Occipital lobe (tissue), 3 donors: ENCODE measurements at places on chromosomes 12 and 14. TPM values are rescaled to one million over a fixed set of nuclear protein-coding genes. Genes with fewer than 3 reads are reported as not detected.

DNA sequence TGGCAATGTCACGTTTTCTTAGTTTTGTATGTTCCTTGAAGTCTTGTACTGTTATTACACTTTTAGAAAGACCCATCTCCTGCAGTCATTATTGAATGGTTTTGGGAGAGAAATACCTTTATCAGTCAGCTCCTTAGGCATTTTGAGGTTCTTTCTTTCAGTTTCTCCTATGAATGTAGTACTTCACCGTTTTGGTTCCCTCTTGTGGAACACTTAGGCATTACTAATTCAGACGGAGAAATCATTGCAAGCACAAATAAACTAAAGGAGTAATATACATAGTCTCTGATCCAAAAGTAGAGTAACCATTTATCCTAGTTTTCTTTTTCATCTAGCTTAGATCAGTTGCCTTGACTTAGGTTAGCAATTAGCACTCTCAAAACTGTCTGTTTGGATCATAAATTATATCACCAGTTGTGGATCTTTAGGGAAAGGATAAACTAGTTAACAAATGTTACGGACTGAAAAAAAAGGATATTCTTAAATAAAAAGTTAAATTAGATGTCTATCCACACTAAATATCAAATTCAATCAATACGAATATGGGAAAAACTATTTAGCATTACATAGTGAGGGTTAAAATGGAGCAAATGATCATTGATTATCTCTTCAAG, 1538.3 kb upstream of the SEL1L start:
- DNase-seq: no peak

DNA sequence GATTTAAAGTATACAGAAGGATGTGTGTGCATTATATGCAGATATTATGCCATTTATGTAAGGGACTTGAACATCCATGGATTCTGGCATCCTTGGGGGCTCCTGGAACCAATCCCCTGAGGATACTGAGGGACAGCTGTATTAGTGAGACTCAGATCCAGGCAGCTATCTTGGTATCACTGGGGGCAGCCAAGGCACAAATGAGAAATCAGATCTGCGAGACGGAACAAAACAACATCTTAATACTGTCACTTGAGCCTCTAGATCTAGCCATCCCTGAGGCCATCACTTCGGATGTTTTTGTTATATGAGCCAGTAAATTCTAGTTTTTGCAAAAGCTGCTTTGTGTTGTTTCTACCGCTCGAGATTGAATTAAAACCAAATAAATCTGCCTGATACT, 175.1 kb upstream of the SFSWAP start:
- no peak for DNase-seq

GRCh38 chr14:76647697-76648298, 113.5 kb upstream of the VASH1 start:
- DNase-seq: no peak

GRCh38 chr12:14952299-14952921, 9.0 kb downstream of the ARHGDIB start:
- DNase-seq: no peak

GRCh38 chr12:132672678-132673077, 14.5 kb downstream of the POLE start:
- no peak for DNase-seq

GRCh38 chr12:12562016-12562483, 613 bp downstream of the DUSP16 start:
- DNase-seq: peak; percentile 34

DNA sequence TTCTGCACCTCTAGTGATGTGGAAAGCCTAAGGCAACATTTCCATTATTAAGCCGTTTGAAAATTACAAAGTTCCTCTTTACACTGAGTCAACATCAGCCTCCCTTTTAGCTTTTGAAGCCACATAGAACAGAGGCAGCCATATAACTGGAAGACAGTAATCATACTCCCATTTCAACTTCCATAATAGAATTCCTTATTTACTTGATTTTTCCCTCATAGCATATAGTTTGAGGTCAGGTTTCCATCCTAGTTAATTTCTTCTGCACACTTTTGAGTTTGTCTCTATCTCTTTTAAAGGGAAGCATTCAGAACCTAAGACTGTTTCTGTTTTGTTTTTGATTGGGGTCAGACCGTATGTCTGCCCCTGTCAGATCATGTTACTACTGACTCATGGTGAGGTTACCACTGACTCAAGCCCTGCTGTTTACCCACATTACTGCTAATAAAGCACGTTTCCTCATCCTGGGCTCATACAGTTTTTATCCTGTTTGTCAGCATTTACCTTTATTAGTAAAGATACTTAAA, 161.0 kb downstream of the SLC38A4 start:
- no peak for DNase-seq

DNA sequence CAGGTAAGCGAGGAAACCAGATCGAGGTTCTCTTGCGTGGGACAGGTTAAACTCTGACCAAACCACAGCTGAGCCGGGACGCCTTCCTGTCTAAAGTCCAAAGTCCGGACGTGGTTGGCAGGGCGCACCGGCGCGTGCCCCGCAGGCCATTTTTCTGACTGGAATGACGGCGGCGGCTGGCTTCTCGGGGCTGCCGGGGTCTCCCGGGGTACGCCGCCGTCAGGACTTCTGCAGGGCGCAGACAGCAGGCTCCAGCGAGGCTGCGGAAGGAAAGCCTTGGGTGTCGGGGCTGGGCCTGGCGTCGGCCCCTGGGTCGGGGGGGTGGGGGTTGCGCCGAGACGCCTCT, 32.8 kb downstream of the MIA2 start:
- peak; percentile 59 for DNase-seq

GRCh38 chr12:105030820-105031807, 45.0 kb downstream of the NOPCHAP1 start:
- no peak for DNase-seq

- DNase-seq: no peak
Measured at GRCh38 chr14:101599234-101599885, 38.1 kb downstream of the DIO3 start.

- DNase-seq: no peak
Measured at GRCh38 chr14:63203015-63203414, 1.2 kb upstream of the RHOJ start.

DNA sequence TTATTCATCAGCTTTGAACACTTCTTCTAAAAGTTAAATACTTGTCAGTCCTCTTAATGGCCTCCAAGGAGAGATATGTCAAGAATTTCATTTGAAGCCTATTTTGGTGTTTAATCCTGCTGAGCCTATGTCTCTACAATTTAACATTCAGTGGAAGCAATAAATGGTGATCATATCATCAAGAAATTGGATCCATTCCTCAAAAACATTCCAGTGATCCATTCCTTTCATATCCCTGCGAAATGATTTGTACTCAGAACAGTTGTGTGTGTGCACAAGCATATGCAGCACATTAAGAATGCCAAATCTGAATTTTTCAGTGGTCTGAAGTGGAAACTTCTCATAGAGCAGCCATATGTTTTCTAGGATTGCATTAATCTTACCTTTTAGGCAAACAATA, 373.7 kb upstream of the SYT1 start:
- DNase-seq: no peak

- DNase-seq: no peak
Measured at GRCh38 chr14:69614592-69614991, 3.2 kb downstream of the SUSD6 start.

- no peak for DNase-seq
Measured at GRCh38 chr12:78470354-78471195, 394.0 kb upstream of the SYT1 start.

DNA sequence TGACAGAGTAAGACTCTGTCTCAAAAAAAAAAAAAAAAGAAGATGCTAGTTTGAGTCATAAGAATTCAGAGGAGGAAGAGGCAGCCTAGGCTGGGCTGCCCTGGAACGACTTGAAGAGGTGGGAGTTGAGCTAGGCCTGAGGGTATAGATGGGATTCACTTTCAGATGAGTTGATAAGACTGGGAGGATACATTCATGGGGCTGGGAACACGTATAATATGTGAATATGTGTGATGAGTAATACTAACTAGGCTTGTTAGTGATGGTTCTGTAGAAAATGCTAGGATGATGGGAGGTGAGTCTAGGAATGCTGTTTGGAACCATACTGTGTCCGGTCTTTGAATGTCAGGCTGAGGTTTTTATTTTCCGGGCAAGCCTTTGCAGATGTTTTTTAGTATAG, 9.0 kb downstream of the PLEKHA5 start:
- no peak for DNase-seq

DNA sequence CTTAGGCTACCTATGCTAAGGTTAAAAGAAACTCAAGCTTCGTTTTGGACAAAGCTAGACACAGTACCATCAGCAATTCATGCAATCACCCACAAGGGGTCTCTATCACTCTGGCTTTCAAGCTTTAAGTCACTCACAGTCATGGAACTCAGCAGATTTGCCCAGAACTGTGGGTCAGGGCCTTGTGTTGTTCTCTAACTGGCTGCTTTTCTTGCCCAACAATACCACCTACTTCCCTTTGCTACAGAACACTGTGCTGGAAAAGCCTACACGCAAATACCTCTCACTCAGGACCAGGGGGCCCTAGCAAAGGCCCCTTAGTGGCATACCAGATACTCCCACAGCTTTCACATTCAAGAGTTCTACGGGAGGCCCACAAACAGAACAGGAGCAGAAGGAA, 9.1 kb downstream of the NEMP1 start:
- DNase-seq: peak; percentile 22

- no peak for DNase-seq
Measured at GRCh38 chr12:118645219-118645618, 268.9 kb downstream of the SUDS3 start.

KRT6B gene
- total RNA-seq: 0.16 TPM

CPNE6 gene
- 10.8 TPM for total RNA-seq

ESPL1 gene
- 1.7 TPM for total RNA-seq

SMAGP gene
- total RNA-seq: 3.1 TPM

ZDHHC22 gene
- 12.0 TPM for total RNA-seq
